ENCODE measurements at places on chromosomes 13 and 19.

GRCh38 chr19:6064336-6065073 lies 45.8 kb downstream of the RFX2 start:
- peak; percentile 40 for DNase-seq

DNA sequence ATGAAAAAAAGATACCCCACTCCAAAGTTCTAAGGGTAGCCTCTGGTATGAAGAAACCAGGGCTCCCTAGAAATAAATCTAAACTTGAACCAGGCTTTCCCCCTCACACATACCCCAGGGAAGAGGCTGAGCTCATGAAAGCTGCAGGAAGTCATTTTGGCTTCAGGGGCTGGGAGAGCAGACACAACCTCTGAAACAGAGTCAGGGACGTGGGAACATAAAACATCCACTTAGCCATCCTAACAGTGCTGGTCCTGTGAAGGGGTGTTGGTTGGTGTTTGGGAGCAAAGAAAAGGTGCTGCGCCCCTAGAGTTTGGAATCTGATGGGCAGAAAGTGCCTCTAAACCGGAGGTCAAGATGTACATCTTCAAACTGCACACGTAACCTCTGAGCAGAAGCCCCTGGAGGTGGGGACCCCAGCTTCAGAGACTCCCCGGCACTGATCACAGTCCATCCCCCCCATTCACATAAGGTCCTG lies 15.8 kb downstream of the RAB3D start:
- no peak for DNase-seq

GRCh38 chr19:34232566-34233481 lies 21.5 kb upstream of the GARRE1 start:
- DNase-seq: peak; percentile 84

GRCh38 chr13:50612717-50613116 lies 230.8 kb downstream of the DLEU7 start:
- DNase-seq: no peak

GRCh38 chr13:50153876-50154275 lies 138.6 kb downstream of the KCNRG start:
- DNase-seq: no peak

Data from urothelium cell line (cell line).